ENCODE measurements at places on chromosomes 2 and 18.

- DNase-seq, result no peak
Measured at GRCh38 chr2:58063641-58064040, 17.0 kb downstream of the VRK2 start.

DNA sequence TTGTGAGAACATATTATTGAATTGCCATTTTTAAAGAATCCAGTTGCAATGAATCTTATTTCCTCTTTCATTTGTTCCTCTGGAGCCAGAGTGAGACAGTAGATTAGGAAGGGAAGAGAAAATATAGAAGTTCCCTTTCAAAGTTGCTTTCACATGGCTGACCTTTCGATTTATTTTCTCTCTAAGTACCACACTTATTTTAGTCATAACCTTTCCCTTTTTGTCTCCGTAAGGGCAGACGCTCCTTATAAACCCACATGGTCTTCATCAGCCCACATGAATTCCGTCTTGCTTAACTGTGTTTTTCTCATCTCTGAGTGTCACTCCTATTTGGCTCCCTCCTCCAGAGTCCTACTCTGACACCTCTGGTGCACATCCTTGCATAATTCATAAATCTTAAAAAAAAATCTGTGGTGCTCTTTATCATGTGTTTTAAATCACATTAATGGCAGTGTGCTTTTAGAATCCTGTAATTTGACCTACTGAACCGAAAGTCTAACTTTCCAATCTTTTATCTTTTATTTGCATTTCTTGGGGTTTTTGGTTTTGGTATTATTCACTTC is 38.5 kb upstream of the ZNF396 start:
- DNase-seq, result no peak

- no peak for DNase-seq
Measured at GRCh38 chr18:13416208-13416607, 197.6 kb downstream of the LDLRAD4 start.

- no peak for DNase-seq
Measured at GRCh38 chr2:104468846-104469245, 385.1 kb upstream of the POU3F3 start.

GRCh38 chr18:23129355-23130002 is 5.8 kb upstream of the CABLES1 start:
- DNase-seq, result no peak

GRCh38 chr2:221502270-221503010 is 69.7 kb downstream of the EPHA4 start:
- no peak for DNase-seq

- no peak for DNase-seq
Measured at GRCh38 chr2:234001380-234002160, 48.9 kb upstream of the SPP2 start.

GRCh38 chr2:152569186-152569585 is 148.1 kb downstream of the PRPF40A start:
- no peak for DNase-seq

DNA sequence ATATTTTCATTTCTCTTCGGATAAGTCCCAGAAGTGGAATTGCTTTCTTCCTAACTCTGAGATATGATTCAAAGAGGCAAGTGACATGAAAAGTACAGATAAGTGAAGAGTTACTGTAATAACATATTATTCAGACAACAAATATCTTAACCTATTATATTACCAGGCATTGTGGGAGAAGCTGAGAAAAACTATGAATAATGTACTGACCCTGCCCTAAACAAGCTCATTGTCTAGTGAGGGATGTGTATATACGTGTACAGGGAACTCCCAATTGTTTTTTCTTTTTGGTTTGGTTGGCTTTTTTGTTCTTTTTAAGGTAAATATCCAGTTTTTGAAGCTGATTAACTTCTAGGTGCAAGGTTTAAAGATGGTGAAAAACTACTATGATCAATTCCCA is 26.5 kb downstream of the NCKAP1 start:
- DNase-seq, result no peak

DNA sequence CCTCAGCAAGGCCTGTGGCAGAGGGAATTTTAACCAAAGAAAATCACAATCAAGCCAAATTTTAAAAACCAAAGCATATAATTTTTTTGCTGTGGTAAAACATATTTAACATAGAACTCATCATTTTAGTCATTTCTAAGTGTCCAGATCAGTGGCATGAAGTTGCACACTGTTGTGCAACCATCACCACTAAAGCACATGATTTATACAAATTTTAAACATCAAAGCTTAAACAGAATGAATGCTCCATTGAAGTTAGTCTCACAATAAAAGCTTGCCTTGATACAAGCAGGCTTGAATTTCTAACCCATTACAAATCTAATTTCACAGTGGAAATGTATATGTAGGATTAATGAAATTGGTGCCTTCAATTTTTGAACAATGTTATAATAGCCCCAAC is 31.2 kb downstream of the FTCDNL1 start:
- no peak for DNase-seq

DNA sequence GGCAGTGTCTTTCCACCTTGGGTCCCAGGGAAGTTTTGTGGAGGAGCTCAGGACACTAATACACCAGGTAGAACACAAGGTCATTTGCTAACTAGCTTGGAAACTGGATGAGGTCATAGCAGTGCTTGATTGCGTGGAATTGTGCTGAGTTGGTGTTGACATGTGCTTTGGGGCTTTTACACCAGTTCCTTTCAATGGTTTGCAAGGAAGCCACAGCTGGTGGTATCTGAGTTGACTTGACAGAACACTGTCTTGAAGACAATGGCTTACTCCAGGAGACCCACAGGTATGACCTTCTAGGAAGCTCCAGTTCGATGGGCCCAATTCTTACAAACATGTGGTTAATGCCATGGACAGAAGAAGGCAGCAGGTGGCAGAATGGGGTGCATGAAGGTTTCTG is 5.9 kb downstream of the CTLA4 start:
- no peak for DNase-seq

GRCh38 chr18:22683196-22683676 is 249.9 kb upstream of the RBBP8 start:
- DNase-seq, result no peak

DNA sequence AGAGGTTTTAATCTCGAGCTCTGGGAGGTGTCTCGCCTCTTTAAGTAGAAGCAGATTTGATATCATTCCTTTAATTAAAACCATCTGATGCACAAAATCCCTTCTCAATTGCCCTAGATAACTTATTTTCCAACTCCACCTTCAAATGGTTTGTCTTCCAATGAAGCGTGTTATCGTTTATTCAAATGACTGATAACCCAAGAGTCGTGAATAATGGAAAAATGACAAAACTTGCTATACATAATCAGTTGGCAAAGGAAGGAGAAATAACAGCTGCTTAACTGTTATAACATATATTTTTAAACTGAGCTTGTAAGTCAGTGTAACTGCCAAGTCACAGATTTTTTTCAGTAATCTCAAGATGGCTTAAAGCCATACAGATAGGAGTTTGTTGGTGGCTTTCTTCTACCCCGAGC is 144.6 kb downstream of the QPCT start:
- no peak for DNase-seq

DNA sequence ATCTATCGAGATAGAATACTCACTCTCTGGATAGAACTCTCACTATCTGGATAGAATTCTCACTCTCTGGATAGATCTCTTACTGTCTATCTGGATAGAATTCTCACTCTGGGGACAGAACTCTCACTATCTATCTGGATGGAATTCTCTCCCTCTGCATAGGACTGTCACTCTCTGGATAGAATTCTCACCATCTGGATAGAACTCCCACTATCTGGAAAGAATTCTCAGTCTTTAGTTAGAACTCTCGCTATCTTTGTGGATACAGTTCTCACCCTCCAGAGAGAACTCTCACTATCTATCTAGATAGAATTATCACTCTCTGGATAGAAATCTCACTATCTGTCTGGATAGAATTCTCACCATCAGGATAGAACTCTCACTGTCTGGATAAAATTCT is 16.5 kb downstream of the ABCG8 start:
- DNase-seq, result no peak

- DNase-seq, result no peak
Measured at GRCh38 chr2:173690349-173690748, 274.8 kb downstream of the SP3 start.

DNA sequence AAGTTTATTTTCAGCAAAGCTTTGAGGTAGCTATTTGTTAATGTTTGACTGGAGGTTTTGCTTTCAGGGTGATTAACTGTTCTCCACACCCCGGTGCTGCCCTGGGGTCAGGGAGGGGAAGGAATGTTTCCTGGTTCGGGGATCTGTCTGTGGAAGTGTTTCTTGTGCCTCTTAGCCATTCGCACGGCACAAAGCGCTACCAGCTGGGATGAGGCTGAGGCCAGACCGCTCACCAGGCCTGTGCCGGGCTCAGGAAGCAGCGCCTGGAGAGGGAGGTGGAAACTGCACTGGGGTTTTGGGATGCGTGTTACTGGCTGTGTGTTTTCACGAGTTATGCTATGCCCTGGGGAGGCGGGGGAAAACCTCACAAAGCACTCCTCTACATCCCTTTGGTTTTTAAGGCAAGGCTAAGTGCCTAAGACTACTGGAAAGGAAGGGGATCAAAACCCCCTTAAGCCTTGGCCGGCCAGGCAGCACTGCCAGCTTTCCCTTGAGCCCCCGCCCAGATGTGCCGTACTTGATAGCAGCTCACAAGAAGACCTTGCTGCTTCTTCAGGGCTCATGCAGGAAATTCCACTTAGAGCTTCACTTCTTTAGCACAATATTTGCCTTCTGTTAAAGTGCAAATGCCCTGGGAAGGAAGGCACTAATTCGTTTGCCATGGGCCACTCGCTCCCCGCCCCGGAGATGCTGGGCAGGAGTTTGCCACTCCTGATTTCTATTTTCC is 65.7 kb upstream of the CNGA3 start:
- no peak for DNase-seq

GRCh38 chr2:126902859-126903258 is 4.2 kb downstream of the TEX51 start:
- no peak for DNase-seq

- no peak for DNase-seq
Measured at GRCh38 chr2:37005118-37005868, 39.0 kb upstream of the STRN start.

DNA sequence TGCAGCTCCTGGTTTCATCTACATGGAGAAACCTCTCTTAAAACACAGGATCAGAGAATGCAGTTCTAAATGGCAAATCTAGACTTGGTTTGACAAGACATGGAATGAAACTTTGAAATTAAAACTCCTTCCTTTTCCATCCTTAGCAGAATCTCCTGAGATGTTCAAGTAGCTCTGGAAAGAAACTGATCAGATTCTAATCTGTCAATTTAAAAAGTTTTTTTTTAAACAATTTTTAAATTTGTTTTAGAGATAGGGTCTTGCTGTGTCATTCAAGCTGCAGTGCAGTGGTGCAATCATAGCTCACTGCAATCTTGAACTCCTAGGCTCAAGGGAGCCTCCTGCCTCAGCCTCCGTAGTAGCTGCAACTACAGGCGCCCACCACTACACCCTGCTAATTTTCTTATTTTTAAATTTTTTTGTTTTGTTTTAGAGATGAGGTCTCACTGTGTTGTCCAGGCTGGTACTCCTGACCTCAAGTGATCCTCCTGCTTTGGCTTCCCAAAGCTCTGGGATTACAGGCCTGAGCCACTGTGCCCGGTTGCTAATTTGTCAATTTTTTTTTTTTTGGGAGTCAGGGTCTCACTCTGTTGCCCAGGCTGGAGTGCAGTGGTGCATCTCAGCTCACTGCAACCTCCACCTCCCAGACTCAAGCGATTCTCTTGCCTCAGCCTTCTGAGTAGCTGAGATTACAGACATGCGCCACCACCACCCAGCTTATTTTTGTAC is 216.7 kb downstream of the TGIF1 start:
- DNase-seq, result no peak

- no peak for DNase-seq
Measured at GRCh38 chr2:11342551-11343367, 1.7 kb downstream of the ROCK2 start.

GRCh38 chr2:94956797-94957391 is 68.6 kb upstream of the MAL start:
- DNase-seq, result no peak

GRCh38 chr2:28273751-28274150 is 118.9 kb upstream of the FOSL2 start:
- no peak for DNase-seq

DNA sequence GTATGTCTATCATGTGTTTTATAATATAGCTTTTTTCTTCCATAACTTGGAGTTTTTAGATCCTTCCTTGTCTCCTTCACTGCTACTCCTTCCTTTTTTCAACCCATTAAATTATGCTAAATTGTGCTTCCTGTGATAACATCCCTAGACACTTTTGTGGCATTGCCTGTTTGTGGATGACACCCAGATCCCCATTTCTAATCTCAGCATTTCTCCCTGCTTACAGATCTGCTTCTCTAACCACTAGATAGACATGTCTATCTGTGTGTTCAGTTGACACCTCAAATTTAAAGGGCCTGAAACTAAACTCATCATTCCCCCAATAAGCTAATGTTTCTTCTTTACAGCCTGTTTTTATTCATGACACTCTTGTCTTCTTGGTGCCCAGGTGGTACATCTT is 244.8 kb downstream of the BABAM2 start:
- DNase-seq, result no peak

- no peak for DNase-seq
Measured at GRCh38 chr2:105790461-105791149, 45.9 kb downstream of the NCK2 start.

- DNase-seq, result no peak
Measured at GRCh38 chr2:9052821-9053533, 49.5 kb upstream of the MBOAT2 start.

DNA sequence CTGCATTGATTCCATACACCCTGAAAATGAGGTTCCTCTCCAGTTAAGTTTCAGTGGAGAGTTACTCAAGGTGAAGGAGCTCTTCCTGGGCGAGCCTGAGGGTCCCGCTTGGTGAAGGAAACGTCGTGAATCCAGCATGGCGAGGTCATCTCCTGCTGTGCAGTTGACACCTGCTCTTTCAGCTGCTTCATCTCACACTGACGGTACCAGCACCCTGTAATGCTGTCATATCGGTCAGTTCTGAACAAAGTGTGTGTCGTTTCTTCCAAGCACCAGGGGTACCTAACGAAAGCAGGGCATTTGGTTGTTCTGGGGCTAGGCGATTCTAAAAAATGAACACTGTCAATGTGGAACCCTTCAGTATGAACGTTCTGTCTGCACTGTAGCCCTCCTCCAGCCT is 52.6 kb downstream of the ITGB1BP1 start:
- no peak for DNase-seq

DNA sequence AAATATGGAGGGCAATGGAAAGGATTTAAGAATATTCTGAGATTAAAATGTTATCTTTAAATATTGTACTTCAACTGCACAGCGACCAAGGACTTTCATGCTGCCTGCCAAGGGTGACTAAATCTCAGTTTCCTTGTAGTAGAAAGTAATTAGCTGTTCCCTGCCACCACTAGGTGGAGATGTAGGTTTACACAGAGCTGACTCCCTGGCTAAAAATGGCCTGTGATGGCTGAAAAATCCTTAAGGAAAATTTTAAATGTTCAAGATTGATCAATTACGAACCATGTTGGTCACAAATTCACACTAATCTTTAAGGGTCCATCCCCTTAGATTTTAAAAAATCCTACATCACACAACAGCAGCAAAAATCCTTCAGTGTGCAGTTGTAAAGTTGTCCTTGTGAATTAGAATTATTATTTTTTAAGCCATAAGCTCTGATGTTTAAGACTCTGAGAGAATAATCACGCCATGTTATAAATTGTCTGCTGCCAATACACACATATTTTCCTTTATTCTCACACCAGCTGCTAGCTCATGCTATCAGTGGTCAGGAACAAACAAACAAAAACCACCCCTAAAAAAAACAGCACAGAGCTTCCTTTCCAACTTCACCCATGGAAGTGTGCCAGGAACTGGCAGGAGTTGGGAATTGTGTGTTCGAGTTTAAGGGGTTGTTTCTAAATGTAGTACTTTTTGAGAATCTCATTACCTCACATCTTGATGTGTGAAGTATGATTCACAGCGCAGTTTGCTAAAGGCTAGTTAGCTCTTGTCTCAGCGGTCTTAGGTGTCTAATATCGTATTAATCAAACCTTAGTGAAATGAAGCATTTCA is 399.8 kb downstream of the TMEM182 start:
- DNase-seq, result no peak

Data from activated T-helper 1 cell treated with anti-CD3 and anti-CD28 coated beads, Interleukin-2, amount 50 U/mL, for 16 hours (primary cell).